ENCODE measurements at places on chromosomes 12 and 14. TPM values are rescaled to one million over a fixed set of nuclear protein-coding genes. Genes with fewer than 3 reads are reported as not detected.

Gene SMCO3
- polyA plus RNA-seq: 10.9 TPM

Gene FAM90A1
- 0.80 TPM for polyA plus RNA-seq

Gene REP15
- 1.3 TPM for polyA plus RNA-seq

Gene LRRC9
- polyA plus RNA-seq: not detected

Gene DNAH10
- 0.24 TPM for polyA plus RNA-seq

Gene CD9
- polyA plus RNA-seq: 301 TPM

Gene CMTM5
- polyA plus RNA-seq: 1.1 TPM

Gene TEDC1
- polyA plus RNA-seq: 6.9 TPM

Gene PTPRB
- 13.5 TPM for polyA plus RNA-seq

Gene SERPINA12
- not detected for polyA plus RNA-seq

Gene KIF5A
- polyA plus RNA-seq: 0.69 TPM

Gene NOXRED1
- 0.28 TPM for polyA plus RNA-seq

Gene ARMH4
- polyA plus RNA-seq: 14.2 TPM

Gene NANOG
- not detected for polyA plus RNA-seq

Gene RNASE7
- polyA plus RNA-seq: not detected

Gene KCNH3
- 1.4 TPM for polyA plus RNA-seq

Gene KLHL42
- 6.6 TPM for polyA plus RNA-seq

Gene GALNT4
- 2.6 TPM for polyA plus RNA-seq

Gene A2M
- 745 TPM for polyA plus RNA-seq

Gene SLC38A4
- polyA plus RNA-seq: 7.4 TPM

Gene CIROP
- not detected for polyA plus RNA-seq

Gene RND1
- 2.2 TPM for polyA plus RNA-seq

Gene PFKM
- polyA plus RNA-seq: 69.6 TPM

Gene TMEM63C
- 0.84 TPM for polyA plus RNA-seq

Gene SYT1
- 0.69 TPM for polyA plus RNA-seq

Gene LRRC10
- polyA plus RNA-seq: not detected
